ENCODE measurements at places on chromosomes 2 and 18. TPM values are rescaled to one million over a fixed set of nuclear protein-coding genes. Genes with fewer than 3 reads are reported as not detected.

DNA sequence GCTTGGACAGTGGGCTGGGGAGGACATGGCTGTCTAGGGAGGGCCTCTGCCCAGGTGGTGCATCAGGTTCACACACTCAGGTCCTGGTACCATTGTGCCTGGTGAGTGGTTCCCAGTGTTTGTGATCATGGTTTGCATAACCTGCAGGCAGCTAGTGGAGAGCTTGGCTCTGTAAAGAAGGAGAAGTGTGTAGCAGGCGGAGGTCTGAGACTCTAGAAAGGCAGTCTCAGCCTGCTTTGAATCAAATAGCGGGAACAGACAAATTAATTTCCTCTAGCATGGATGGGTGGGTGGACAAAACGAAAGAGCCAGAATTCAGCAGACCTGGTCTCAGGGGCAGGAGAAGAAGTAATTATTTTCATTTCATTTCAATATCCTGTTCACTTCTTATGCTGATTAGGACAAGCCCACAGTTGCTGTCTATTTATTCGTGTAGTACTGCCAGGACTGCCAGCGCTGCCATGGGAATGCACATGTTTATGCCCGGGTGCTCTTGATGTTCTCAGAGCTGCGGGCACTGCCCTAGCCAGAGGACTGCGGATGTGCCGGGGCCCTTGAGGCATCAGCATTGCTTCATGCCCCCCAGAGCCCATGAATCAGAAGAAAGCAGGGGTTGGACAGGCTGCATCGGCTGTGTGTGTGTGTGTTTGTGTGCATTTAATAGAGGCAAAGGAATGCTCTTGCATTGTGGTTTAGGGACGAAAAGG is 45.4 kb upstream of the DLX2 start:
- DNase-seq: no peak

GRCh38 chr2:108604196-108604595 is 69.9 kb downstream of the LIMS1 start:
- no peak for DNase-seq

DNA sequence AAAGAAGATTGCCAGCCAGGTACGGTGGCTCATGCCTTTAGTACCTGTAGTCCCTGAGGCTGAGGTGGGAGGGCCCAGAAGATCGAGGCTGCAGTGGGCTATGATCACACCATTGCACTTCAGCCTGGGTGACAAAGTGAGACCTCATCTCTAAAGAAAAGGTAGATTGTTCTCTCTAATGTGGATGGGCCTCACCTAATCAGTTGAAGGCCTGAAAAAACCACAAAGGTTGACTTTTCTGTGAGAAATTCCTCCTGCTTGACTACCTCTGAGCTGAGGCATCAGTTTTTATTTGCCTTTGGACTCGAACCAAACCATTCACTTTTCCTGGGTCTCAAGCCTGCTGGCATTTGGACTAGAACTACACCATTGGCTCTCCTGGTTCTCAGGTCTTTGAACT is 142.1 kb upstream of the CYP26B1 start:
- no peak for DNase-seq

The CFAP65 gene
- 10.3 TPM for total RNA-seq

The MBD2 gene
- 91.0 TPM for total RNA-seq

The MBD5 gene
- total RNA-seq: 140 TPM

The IL37 gene
- not detected for total RNA-seq
